ENCODE measurements at places on chromosomes 7 and 10. TPM values are rescaled to one million over a fixed set of nuclear protein-coding genes. Genes with fewer than 3 reads are reported as not detected.

The ANXA8L1 gene
- not detected for total RNA-seq

The KCNH2 gene
- total RNA-seq: 0.79 TPM

The SMKR1 gene
- total RNA-seq: 0.20 TPM

The NPFFR1 gene
- not detected for total RNA-seq

The ANKRD22 gene
- total RNA-seq: not detected

The TFPI2 gene
- total RNA-seq: 59.6 TPM

The SPDYE2 gene
- not detected for total RNA-seq

The LLCFC1 gene
- not detected for total RNA-seq

The FXYD4 gene
- total RNA-seq: not detected

The VAX1 gene
- total RNA-seq: not detected

The POLR1F gene
- 14.1 TPM for total RNA-seq

The PBLD gene
- total RNA-seq: 4.4 TPM

The CAV1 gene
- 405 TPM for total RNA-seq

The POU6F2 gene
- total RNA-seq: not detected

The TCAF2 gene
- 7.2 TPM for total RNA-seq

The CBX3 gene
- 66.3 TPM for total RNA-seq

The GTF2IRD1 gene
- total RNA-seq: 18.9 TPM

The AP4M1 gene
- total RNA-seq: 16.0 TPM

The ACBD7 gene
- 0.83 TPM for total RNA-seq

The TEX47 gene
- total RNA-seq: not detected

The ADAM12 gene
- 120 TPM for total RNA-seq

The NEUROD6 gene
- total RNA-seq: not detected

The CLRN3 gene
- not detected for total RNA-seq

The PGAM2 gene
- total RNA-seq: 3.3 TPM

The SEMA4G gene
- total RNA-seq: 3.0 TPM

The FBXW4 gene
- 32.0 TPM for total RNA-seq

The CALML3 gene
- total RNA-seq: not detected

The WDFY4 gene
- not detected for total RNA-seq

The VWA2 gene
- total RNA-seq: not detected

The ADRB1 gene
- not detected for total RNA-seq

The ADCY1 gene
- total RNA-seq: 0.26 TPM

The OPALIN gene
- not detected for total RNA-seq

The RASA4B gene
- total RNA-seq: 7.7 TPM

The SLC18A3 gene
- total RNA-seq: not detected

The KRIT1 gene
- 55.0 TPM for total RNA-seq

The PLCE1 gene
- total RNA-seq: 2.5 TPM

The CALCR gene
- total RNA-seq: not detected

The IL15RA gene
- total RNA-seq: 5.0 TPM

The CLDN4 gene
- 0.26 TPM for total RNA-seq

The LIPK gene
- total RNA-seq: not detected

The CLCN1 gene
- 0.07 TPM for total RNA-seq

The SPACDR gene
- total RNA-seq: 0.96 TPM

The OIT3 gene
- total RNA-seq: 0.03 TPM

The KLF14 gene
- not detected for total RNA-seq

The KAZALD1 gene
- total RNA-seq: 26.8 TPM
